Endothelial cell (in vitro differentiated cells): ENCODE measurements at places on chromosomes 1 and 21.

DNA sequence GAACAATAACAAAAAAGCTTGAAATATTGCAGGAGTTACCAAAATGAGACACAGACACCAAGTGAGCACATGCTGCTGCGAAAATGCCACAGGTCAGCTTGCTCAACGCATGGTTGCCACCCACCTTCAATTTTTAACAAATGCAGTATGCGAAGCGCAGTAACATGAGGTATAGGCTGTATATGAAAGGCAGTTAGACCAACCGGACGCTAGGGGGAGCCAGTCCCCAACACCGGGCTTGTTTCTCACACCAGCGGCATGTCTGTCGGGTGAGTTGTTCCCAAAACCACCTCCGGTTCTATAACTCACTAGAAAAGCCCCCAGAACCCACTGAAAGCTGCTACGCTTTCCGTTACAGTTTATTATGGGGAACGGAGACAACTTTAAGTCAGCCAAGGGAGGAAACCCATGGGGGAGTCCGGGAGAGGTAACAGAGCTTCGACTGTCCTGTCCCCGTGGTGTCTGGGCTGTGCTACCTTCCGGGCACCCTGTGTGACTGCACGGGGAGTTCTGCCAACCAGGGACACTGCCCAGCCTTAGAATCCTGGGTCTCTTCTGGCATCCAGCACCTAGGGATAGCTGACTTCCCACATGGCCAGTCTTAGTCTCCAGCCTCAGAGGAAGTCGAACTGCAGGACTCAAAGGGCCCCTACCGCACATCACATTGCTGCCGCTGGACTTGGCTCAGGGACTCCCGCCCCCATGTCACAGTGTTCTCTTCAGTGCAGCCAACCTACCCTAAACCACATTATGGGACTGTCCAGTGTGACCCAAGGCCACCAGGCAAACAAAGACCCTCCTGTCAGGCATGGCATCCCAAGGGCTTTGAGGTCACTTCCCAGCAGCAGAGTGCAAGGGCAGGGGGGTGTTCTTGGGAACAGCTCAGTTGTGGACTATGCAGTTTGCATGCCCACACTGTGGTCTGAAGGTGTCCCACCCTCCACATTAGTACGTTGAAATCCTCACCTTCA is 14.0 kb downstream of the RNF187 start:
- DNase-seq, result peak; percentile 76

DNA sequence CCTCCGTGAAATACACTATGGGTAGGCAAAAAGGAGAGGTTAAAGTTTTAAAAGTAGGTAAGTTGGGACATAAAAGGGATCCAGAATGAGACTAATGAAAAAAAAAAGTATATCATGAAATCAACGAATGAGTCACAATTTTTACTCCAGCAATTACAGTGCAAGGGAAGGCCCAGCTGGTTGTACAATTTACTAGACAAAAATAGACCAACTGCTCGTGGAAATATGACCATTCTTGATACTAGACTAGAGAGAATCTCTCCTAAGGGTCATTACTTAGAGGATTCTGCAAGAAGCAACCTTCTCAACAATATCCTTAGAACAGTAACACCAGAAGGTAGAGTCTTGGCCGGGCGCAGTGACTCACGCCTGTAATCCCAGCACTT is 55.1 kb upstream of the EFHD2 start:
- no peak for DNase-seq

DNA sequence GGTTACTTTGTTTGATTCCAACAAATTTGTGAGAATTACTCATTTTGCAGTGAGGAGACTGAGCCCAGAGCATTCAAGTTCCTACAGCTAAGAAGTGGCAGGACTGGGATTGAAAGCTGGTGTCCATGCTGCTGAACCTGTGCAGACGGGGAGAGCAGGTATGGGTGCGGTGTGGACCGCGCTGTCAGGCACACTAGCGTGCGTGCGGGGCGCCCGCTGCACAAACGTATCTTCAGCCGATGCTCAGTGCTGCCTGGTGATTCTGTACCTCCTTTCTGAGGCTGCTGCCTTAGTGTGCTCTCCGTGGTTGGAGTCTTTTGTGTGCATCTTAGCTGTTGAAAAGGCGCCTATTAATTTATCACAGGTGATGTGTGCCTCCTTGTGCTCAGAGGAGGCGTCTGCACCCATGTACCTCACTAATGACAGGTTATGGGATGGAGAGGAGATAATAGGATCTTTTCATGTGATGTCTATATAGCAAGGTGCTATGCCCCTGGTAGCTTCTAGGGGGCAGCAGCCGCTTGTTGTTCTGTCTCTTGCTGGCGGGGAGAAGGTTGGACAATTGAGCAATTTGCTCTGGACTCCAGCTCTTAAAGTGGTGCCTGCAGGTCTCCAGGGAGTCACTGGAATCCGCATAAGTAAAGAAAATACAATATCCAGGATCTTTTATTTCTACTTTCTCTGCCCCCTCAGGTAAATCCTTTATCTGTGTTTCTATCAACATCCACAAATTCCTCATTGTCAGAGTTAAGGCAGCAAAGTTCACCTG is 32.5 kb downstream of the PEX14 start:
- DNase-seq, result peak; percentile 55

DNA sequence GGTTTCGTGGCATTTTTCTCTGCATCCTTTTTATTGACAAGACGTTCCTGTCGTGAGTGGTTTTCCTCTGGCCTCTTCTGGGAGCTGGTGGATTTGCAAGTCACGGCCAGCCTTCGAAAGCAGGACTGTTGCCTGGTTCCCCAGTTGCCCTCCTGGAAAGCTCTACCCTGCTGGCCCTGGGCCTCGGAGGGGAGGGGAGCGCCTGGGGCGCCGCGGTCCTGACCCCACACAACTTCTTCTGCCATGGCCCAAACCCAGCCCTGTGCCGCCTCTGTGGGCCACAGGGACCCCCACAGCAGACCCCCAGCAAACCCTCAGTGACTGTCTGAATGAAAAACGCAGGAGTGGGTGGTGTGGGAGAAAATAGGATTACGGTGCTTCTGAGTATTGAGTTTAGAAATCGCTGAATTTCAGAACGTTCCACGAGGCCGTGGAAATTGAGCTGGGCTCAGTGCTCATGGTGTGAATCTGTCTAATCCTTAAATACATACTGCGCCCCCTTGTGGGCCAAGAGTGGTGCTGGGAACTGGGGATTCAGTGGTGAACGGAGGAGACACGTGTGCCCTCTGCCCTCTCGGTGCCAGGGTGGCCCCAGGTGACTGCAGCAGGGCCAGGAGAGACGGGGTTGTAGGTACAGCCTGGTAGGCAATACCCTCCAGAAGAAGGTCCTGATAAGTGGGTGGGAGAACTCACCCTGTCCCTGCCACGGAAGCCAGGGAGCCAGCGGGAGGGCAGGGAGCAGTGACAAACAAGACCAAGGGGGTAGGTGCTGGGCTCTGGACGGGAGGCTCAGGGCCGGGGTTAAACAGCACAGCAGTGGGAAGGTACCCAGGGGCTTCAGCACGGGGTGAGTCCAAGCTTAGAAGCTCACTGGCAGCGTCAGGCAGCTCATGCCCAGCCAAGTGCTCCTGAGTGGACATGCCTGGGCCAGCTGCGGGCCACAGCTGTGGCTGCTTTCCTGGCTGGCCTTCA is 101.2 kb upstream of the COL6A1 start:
- DNase-seq, result peak; percentile 81

GRCh38 chr1:22557341-22557950 is 5.8 kb upstream of the EPHA8 start:
- no peak for DNase-seq

- no peak for DNase-seq
Measured at GRCh38 chr1:85078903-85079302, 30.6 kb upstream of the MCOLN3 start.

DNA sequence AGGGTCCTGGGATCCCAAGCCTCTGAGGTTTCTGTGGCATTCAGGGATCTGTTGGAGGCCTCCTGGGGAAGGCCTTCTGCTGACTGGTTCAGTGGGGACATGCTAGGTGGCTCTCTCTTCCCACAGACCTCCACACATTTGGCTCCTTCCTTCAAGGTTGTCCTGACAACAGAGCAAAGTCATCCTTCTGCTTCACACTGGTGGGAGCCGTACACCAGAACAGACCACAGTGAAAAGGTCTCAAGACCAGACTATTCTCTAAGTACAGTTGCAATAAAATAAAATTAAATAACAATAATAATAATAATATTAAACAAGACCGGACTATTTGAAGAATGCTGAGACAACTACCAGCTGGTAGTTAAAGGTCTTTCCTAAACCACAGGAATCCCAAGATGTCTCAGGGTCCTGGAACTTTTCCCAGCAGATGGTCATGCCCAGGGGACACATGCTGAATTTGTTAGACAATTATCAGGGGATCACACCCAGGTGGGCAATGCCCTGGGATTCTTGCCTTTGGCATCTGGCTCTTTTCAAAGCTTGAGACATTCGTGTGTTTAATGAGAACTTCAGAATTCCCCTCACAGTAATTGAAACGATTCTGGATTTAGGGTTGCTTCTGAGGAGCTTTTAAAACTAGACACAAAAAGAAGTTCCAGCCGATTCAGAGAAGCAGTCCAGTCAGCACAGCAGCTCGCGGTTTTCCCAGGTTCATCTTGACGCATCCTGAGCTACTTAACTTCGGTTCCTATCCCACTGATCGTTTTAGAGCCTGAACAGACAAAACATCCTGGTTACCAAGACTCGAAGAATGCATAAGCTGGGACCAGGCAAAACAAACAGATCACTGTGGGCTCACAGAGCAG is 22.9 kb downstream of the HTR1D start:
- DNase-seq, result no peak

DNA sequence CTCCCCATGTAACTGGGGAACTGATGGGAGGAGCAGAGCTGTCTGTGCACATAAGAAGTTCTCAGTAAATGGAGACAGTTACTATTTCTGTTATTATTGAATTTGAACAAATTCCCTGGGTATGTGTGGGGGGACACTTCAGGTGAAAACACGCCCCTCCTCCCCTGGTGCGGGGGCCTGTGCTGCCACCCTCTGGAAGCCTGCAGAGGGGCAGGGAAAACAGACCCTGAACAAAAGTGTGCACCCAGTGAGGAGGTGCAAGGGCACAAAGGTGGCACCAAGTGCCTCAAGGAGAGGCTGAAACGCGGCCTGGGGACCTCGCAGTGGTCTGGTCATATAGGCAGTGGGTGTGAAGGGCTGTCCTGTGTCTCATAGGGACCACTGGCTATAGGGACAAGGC is 18.2 kb upstream of the NADK start:
- no peak for DNase-seq

DNA sequence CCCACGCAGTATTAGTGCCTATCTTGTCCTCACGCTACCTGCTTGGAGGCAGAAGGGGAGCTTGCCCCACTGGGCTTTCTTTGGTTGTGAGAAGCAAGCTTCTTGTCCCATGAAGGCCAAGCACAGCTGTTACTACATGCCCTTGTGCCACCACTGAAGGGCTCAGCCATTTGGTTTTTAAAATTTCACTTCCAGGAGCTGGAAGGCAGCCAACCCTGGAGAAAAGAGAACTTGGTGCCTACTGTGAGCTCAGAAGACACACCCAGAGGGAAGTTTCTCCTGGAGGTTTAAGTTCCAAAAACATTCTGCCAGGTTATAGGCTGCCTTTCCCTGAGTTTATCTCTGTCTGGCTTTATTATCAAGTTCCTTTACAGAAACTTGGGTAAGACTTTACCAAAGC is 187.4 kb downstream of the SLC35F3 start:
- no peak for DNase-seq

DNA sequence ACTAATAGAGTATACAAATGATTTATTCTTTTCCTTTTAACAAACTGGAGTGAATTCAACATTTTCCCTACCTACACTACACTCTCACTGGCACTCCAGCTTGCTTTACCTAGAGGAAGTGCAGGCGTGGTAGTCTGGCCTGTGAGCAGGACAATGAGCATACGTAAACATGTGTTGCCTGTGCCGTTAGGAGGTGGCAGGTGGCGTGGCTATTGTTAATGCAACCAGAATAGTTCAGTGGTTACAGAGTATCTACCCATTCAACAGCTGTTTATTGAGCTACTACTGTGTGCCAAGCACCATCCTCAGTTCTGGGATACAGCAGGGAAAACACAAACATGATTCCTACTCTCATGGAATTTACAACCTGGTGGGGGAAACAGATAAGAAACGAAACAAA is 299.7 kb upstream of the KAZN start:
- no peak for DNase-seq

DNA sequence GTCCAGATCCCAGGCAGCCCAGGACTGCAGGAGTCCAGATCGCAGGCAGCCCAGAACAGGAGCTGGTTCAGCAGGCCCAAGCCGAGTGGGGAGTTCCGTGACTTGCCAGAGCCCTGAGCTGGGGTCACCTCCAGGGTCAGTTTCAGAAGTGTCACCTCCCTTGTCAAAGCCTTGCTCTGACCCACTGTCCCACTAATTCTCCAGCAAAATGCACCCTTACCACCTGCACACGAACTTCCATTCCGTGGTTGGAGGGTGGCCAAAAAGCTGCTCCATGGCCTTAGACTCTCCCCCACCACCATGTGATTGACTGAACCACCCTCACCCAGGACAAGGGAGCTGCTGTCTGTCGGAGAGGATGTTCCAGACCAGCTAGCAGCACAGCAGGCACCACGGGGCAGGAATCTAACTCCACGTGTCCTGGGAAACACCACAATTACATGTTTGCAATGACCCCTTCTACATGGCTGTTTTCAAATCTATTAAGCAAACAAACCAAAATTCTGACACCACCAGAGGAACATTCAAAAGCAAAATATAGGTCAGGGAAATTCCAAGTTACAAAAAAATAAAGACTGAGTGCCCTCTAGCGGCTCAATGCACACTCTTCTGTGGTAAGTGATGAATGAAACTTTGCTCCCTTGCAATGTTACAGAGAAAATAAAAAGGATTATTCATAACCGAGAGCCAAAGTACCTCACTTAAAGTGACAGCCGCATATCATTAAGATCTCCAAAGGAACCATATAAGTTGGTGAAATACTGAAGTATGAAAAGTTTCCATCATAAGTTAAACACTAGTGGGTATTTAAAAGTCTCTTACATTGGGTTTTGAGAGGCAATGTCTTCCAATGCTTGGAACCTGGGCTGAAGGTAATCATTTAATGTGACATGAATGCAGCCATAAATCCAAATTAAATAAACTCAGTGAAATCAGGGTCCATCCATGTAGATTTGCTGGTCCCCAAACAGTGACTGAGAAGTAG is 76.3 kb downstream of the NPHP4 start:
- DNase-seq, result no peak

- no peak for DNase-seq
Measured at GRCh38 chr1:92443893-92444292, 42.8 kb downstream of the GFI1 start.

DNA sequence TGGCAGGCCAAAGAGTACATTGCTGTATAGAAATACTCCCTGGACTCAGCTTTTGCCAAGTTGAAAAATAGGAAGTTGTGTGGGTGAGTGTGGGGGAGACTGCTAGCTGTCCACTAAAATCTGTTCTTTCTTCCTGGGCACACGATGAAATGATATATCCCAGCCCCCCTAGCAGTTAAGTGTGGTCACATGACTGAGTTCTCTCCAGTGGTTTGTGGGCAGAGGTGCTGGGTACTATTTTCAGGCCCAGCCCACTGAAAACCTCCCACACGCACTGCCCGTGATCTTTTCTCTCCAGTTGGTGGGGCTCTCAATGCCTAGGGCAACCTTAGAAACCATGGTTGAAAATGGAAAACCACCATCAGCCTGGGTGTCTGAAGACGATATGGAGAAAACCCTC is 119.7 kb upstream of the LMO4 start:
- no peak for DNase-seq

- DNase-seq, result no peak
Measured at GRCh38 chr1:246166841-246167240, 340.2 kb downstream of the SMYD3 start.
